Occipital lobe (tissue), 3 donors: ENCODE measurements at places on chromosomes 12 and 14.

DNA sequence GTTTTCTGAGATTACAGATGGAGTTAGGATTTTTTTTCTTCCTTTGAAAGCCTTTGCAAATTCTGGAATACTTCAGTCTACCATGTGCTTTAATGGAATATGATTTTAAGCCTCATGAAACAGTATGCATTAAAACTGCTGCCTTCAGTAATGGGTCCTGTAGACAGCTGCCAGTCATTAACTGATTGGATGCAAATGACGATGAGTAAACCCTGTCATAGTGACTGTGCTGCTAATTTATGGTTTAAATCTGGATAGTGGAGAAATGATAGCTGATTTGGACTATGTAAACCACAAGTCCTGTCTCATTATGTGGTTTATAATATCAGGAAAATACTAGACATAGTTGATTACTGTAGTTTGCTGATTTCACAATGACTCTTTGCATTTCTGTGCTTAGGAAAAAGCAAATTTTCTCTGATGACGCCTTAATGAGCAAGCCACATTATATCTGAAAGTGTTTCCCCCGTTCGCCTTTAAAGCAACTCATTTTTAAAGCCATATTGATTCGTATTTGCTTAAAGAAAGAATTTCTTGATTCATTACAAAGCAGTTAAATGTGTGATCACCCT, 217.6 kb downstream of the TMTC2 start:
- DNase-seq = no peak

DNA sequence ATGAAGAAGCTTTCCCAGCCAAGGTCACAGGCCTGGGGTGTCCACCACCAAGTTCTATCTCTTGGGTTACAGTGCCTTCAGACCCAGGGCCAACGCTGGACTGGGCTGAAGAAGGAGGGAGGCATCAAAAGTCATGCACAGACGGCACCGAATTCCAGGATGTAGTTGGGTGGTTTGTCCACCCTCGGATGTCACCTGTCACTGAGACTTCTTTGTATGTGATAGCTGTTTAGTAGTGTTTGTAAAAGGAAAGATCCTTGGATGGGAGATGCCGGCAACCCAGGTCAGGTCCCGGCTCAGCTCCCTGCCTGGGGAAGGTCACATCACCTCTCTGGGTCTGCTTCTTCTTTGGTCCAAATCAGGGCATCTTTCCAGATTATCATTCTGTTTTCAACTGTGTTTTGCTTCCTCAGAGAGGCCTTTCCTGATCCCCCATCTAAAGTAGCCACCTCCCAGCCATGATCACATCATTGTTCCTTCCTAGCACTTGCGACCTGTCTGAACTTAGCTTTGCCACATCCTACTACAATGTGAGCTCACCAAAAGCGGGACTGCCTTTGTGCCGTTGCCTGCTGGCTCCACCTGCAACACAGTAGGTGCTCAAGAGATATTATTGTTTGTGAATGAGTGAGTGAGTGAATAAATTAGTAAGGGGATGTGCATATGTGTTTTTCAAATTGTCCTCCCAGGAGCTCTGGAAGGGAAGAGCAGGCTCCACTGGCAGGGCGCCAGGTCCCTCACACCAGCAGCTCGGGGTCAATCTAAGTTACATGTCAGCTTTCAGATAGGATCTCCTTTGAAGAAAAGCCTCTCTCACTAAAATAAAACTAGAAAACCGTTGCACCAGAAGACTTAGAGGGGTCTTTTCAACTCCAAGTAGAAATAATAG, 2.1 kb downstream of the TSPAN11 start:
- DNase-seq = no peak

GRCh38 chr14:93375673-93376156, 28.7 kb downstream of the COX8C start:
- DNase-seq = no peak

DNA sequence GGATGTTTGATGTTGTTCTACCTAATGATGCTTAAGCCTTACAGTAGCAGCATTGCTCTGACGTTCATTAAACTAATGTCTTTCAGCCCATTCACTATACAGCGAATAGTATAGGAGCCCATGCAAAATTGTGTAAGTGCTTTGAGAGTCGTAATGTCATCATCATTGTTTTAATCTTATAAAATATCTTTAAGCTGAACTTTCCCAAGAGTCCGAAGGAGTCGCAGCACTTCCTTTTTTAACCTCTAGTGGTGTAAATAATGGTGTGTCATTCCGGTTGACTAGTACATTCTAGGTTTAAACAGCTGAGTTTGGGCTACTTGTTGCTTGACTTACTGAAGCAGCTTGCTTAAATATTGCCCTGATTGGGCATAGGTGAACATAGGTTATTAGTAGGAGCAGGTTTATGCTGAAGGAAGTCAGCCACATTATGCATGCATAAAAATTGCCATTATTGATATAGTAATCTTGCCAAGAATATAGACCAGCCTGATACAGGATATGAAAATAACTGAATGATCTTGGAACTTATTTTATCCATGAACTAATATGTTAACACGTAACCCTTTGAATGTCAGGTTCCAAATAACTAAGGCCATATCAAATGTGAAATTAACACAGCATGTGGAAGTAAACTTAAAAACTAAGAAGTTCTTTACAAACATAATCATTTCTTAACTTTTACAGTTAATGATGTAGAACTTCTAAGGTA, 2.6 kb downstream of the WNK1 start:
- DNase-seq = no peak

DNA sequence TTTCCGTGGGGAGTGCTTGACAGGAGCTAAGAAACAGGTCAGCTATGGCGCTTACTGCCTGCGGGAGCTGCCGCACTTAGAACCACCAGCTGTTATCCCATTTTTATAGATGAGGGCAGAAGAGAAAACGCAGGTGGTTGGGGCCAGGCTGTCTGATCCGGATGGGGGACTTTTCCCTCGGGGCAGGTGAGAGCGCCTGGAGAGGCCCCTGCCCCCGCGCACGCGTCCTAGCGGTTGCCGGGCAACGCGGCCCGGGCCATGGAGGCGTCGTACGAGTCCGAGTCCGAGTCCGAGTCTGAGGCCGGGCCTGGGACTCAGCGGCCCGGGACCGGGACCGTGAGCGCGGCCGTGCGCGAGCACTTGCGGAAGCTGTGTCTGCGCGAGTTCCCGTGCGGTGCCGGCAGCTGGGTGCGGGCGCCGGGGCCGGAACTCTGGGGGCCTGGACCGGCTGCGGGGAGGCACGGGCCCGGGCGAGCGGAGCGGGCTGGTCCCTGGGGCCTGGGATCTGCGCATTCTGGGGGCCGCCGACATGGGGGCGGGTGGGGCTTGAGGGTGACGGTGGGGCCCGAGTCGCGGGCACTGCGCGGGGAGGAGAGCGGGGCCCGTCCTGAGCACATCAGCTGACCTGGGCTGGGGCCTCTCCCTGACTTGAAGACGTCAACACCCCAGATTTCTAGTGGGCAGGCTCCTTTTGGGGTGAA, at the start of gene LRRC43:
LRRC43 (plus strand) TSS at position 237 of the 701 bp plus-strand sequence; CDS start at position 259, 22 bp downstream.
- DNase-seq = no peak

- no peak for DNase-seq
Observed at GRCh38 chr12:89393551-89394121, 41.3 kb upstream of the DUSP6 start.

DNA sequence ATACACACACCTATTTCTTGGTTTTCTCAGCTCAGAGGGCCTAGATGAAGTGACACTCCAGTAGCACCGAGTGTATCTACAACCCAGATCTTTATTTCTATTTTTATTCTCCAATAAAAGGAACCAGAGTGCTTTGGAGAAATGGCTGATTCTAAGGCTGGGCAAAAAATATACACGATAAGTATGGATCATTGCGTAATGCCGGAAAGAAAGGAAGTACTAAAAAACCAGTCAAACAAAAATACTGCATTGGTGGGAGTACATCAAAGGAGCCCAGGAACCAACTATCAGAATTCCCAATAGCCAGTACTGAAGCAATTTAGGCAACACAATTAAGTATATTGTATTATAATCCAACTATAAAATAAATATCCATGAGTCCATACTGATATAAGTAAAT, 400.9 kb upstream of the CCDC196 start:
- DNase-seq = no peak

- no peak for DNase-seq
Observed at GRCh38 chr12:29634057-29634456, 136.6 kb upstream of the OVCH1 start.

DNA sequence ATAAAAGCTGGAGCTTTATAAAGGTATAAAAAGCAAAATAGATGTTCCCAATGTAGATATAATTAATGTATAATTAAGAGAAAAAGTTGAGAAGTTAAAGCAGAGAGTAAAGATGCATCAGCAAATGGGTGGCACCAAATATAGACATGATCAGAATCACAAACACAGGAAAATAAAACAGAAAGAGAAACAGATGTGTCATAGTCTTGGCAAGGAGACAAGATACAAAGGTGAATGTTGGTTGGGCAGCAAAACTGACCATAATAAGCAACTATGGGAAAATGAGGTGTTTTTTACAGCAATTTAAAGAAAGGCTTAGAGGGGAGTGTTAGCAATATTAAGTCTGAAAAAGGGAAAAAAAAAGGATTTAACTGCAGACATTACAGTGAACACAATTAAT, 135.4 kb upstream of the CLEC14A start:
- DNase-seq = no peak

DNA sequence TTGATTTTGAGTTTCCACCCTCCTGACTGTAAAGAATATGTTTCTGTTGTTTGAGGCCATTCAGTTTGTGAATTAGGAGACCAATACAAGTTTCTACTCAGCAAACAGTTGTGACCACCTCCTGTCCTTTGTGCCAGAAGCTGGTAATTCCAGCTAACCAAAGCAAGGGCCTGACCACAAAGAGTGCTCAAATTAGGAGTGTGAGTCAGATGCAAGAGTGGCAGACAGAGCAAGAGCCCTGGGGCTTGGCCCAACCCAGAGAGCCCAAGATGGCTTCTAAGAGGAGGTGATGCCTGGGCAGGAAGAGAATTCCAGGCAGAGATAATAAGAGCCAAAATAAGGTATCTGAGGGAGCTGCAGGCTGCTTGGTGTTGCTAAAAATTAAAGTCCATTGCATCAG, 77.7 kb upstream of the C14orf132 start:
- no peak for DNase-seq

DNA sequence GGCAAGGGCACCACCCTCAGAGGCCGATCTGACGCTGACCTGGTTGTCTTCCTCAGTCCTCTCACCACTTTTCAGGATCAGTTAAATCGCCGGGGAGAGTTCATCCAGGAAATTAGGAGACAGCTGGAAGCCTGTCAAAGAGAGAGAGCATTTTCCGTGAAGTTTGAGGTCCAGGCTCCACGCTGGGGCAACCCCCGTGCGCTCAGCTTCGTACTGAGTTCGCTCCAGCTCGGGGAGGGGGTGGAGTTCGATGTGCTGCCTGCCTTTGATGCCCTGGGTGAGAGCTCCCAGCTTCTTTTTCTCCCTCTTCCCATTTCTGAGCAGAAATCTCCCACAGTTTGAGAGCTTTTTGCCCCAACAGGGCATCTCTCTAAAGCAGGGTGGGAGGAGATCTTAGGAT, 1.8 kb downstream of the OAS1 start:
- no peak for DNase-seq

DNA sequence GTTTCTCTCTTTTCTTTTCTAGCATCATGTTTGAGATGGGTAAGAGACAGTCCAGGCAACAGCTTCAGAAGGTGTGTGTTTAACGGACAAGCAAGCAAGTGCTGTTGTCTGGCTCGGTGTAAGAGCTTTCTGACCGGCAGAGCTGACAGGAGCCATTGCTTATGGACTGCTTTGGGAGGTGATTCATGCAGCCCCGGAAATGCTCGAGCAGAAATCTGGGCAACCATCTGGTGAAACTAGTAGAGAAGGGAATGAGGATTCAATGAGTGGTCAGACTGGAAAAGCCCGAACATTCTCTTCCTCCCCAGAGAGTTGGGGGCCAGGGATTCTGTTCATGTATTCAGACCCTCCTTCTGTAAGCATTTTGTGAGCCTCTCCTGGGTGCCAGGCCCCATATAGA, 24.4 kb downstream of the TUNAR start:
- DNase-seq = no peak

DNA sequence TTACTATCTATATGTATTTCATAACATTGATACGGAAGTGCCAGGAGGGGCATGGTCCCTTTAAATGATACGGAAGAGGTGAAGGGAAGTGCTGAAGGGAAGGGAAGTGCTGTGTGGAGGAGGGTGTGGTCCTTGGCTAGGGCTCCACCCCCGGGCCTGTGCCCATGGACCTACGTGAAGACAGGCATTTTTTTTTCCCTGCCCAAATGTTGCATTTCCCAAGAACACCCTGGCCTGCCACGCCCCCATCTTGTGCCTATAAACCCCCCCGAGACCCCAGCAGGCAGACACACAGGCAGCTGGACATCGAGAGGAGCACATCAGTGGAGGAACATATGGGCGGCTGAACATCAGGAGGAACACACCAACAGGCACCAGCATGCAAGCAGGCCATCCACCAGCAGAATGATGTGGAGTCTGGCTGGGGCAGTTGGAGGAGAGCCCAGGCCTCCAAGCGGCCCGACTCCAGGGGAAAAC, 134.1 kb downstream of the SLC41A2 start:
- no peak for DNase-seq

- no peak for DNase-seq
Observed at GRCh38 chr12:105949391-105949790, 189.4 kb downstream of the NUAK1 start.

DNA sequence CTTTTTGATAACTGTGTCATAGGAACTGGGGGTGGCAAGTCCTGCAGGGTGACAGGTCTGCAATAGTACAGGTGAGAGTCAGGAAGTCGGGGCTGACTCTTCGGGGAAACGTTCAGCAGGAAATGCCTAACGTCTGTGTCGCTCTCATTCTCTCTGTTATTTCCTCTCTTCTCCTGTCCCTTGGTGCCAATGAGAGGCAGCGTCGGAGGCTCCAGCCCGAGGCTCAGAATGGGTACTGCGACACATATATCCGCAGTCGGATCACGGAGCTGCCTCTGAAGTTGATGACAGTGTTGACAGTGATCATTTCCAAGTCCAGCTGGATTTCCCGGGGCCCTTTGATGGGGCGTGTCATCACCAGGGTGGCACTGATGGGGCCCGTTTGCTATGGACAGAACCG, 2.7 kb upstream of the TC2N start:
- DNase-seq = no peak

- DNase-seq = no peak
Observed at GRCh38 chr12:121579190-121579791, 1.5 kb downstream of the KDM2B start.

DNA sequence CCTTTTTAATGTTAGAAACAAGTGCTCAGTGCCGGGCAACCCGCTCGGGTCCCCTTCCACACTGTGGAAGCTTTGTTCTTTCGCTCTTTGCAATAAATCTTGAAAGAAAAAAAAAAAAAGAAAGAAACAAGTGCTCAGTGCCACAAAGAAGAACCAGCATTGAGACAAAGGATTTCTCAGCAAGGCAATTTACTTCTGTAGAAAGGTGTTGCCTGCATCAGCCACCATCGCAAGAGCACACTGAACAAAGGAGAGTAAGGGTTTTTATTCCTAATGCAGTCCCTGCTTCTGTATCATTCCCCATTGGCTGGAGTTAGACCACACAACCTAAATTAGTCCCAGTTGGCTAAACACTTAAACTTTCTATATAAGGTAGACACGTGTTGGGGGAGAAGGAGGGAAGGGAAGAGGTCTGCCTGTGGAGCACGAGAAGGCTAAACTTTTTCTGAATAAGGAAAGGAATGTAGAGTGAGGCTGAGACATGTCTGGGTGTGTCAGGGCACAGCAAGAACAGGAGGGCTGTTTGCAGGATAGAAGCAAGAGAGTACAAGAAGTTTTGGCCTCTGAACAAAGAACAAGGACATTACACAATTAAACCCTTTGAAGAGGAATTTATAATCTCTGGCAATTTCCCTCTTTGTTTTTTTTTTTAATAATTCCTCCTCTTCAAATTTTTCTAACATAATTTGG, 21.4 kb downstream of the KLRF2 start:
- DNase-seq = no peak
